G401 (cell line): ENCODE measurements at places on chromosomes 3 and 15.

DNA sequence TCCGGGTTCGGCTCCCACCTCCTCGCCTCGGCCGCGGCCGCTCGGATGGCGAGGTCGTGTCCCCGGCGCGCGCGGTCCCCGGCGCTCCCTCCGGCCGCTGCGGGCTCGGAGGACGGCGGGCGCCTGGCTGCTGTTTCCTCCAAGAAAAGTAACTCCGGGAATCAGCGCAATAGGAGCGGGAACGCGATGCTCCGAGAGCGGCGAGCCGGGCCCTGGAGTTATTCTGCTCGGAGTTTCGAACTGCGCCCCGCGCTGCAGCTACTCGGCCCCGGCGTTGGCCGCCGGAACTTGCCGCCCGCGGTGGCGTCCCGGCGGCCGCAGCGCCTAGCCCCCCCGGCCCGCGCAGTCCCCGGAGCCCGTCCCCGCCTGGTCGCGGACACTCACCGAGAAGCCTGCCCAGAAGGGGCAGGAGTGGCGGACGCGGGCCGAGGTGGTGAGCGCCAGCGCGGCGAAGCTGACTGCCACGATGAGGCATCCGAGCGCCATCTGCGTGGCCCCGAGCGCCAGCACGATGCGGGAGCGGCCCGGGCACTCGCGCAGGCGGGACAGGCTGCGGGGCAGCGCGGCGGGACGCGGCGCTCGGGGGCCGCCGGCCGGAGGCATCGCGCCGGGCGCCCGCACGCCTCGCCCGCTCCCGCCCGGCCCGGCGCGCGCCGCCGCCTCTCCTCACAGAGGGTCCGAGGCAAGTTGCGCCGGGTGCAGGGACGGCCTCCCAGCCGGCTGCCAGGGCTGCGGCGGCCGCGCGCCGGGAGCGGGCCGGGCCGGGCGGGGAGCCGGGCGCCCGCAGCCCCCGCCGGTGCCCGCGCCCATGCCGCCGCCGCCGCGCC is 251.9 kb downstream of the TJP1 start:
- peak; percentile 29 for DNase-seq

DNA sequence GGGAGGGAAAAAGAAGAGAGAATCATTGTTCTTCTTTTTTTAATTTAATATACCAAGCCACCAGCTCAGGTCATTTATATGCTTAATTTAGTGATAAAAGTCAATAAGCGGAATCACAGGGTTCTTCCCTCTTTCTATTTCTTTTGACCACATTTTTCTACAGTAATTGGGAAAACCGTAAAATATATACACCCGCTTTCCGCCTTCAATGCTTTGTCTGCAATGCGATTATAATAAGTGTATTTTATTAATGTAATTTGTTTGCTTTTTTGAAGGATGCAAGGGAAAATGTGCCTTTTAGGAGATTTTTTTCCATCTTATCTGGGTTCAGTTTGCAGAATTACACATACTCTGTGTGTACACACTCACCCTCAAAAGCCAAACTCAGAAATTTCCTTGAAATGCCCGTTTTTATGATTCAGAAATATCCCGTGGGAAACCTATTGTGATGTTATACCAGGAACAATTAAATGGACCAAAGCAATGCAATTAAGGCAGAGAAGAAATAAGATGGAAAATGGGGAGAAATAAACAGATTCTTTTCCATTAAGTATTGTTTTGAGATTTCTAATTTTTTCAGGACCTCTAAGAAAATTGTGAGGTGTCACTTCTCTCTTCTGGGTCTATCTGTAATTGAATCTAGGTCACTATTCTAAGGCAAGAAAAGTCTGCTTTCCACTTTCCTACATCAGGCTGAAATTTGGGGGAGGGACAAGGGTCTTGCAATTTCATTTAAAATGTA is 8.3 kb downstream of the SOX14 start:
- no peak for DNase-seq

DNA sequence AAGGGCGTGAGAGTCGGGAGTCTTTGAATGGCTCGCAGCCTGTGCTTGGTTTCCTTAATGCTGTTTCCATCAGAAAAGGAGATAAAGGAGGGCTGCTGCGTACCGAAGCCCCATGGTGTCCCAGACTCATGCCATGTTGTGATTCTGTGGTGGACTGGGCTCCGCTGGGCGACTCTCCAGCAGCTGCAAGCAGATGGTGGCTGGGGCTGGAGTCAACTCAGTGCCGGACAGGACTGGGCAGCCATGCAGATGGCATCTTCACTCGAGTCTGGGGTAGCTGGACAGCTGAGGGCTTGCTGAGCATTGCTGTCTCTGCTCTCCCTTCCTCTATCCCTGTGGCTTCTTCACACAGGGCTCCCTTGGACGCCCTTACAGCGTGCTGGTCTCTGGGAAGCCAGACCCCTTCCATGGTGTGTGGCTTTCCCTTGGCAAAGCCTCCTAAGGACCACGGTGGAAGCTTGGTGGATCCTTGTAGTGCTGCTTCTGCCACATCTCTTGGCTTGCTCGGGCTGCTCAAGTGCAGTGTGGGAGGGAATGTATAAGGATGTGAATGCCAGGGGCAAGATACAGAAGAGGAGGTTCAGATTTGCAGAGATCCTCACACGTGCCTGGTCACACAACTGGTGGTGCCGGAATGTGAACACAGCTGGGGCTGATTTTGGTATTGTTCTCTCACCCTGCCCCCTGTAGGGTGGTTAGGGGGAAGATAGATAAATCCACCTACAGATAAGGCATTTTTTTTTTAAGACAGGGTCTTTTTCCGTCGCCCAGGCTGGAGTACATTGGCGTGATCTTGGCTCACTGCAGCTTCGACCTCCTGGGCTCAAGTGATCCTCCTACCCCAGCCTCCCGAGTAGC is 9.0 kb downstream of the NIPA1 start:
- no peak for DNase-seq

DNA sequence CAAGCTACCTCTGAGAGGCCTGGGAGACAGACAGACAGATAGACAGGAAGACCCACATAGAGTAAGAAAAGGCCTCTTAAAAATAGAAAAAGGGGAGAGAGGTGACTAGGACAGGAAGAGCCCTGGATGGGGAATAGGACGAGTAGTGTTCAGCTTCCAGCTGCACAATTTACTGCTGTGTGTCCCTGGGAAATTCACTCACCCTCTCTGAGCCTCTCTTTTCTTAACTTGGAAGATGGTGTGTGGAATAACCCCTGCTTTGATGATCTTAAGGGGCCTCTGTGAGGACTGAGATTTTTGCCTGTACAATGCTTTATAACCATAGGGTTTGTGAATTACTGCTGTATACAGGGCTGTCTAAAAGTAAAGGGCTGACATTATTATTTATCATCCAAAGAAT is 37.5 kb downstream of the FEM1B start:
- no peak for DNase-seq

DNA sequence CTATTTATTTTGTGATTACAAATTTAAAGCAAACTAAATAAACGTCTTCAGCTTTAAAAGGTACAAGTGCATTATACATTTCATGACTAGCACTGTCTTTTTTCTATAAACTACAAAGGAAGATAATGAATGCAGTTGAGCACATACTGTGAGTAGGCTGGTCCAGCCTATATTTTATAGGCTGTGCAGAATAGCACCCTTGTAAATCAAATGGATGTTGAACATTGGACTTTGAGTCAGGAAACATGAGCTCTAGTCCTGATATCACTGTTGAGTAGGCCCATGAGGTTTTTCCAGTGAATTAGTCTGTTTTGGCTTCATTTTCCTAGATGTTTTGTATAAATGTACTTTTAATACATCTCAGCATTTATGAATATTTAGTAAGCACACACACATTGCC is 447.3 kb upstream of the KCNMB2 start:
- no peak for DNase-seq

DNA sequence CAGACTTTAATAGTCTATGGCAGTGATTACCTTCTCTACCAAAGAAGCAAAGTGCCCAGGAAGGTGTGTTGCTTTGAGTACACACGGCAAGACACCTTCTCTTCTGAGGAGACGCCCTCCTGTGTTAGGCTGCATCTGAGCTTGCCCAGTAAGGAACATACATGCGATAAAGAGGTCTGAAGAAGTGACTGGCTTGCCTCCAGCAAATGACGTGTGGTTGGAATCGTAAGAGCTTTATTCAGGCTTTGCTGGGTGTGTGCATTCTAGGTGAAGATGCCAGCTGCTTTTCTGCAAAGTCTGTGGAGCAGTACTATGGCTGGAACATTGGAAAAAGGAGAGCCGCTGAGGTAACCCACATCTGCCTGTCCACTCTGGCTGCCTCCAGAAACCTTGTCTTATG is 22.4 kb downstream of the MAP6D1 start:
- DNase-seq = peak; percentile 78

DNA sequence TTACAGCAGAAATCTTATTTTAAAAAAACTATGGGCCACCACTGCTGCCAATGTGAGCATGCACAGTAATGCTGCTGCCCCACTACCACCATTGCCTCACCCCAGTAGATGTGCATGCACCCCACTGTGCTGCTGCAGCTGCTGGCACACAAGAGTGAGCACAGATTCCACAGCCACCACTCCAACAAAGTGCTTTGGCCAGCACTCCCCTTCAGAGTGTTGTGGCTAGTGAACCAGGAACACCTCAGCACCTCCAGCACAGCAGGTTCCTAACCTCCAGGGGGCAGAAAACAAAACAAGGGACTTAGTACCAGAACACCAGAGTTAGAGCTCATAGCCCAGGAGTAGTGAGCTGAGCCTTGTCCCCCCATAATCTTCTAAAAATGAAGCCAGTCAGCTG is 629.6 kb downstream of the PYDC2 start:
- no peak for DNase-seq

- no peak for DNase-seq
These were observed 277.9 kb downstream of the RPLP1 start for GRCh38 chr15:69730281-69731080.

DNA sequence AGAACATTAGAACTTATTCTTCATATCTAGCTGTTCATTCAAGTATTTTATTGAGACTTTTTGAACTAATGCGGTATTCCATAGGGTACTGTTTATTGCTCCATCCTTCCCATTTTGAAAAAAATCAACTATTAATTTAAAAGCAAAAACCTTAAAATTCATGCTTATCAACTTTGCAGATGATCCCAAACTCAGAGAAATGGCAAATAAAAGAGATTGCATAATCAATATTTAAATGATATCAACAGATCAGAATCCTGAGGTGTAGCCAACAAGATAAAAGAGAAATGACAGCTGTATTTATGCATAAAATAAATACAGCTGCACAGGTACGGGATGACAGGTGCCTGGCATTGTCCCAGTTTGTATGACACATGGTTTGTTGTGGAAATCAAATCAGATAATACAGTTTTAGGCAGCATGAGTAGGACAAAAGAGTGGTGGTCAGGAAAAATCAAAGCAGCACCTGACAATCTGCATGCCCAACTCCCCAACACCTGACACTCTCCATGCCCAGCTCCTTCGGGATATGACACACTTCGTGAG is 42.4 kb upstream of the CMTM8 start:
- no peak for DNase-seq

GRCh38 chr3:61922118-61922517 is 360.7 kb downstream of the PTPRG start:
- DNase-seq = no peak

DNA sequence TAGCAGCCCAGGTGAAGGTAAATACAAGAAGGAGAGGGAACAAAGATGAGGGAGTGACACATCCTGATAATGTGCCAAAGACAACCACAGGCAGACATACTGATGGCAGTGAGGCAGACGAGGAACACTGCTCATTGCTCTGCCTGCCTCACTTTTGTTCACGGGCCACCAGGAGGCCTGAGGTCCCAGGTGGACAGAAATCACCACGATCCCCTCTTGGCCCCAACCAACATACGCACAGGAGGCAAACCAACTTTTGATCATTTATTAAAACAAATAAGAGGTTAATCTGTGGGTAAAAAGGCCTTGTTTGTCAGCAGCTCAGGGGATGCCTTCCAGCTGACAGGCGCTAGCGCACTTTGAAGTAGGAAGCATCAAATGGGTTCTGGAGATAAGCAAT is 4.2 kb downstream of the ALG1L2 start:
- no peak for DNase-seq

- no peak for DNase-seq
These were observed 43.7 kb downstream of the MAGI1 start for GRCh38 chr3:65995030-65995429.

- DNase-seq = no peak
These were observed 404.6 kb upstream of the C2CD4B start for GRCh38 chr15:62569460-62570404.

DNA sequence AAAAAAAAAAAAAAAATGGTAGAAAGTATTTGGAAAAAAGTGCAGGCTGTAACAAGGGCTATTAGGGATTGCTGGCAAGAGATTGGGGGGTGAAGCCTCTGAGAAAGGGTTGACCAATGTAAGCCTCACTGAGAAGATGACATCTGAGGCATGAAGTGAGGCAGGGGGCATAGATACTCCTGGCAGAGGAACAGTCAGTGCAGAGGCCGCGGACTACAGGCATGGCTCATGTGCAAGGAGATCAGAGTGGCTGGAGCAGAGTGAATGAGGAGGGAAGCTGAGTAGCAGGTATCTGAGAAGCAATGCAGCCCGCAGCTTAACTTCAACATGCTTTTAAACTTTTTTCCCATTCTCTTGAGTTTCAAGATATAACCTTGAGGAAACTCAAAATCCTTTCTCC is 5.4 kb downstream of the FBXL22 start:
- DNase-seq = no peak

GRCh38 chr15:33194237-33194636 is 277 bp downstream of the FMN1 start:
- DNase-seq = no peak

DNA sequence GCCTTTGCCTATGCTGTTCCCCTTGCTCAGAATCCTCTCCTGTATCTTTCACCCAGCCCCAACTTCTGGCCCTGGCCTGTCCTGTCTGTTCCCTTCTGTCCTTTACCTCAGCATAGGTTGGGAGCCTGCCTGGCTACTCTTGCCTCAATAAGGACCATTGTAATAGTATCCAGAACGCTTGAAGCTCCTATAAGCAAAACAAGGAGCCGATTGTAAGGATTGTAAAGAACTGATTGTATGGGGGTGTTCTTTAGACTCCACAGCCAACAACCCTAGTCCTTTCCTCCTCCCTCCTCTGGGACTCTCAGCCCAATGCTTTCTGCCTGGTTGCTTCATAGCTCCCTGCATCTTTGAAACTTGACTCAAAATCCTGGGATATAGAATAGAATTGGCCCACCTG is 18.7 kb upstream of the RAD54L2 start:
- DNase-seq = no peak

DNA sequence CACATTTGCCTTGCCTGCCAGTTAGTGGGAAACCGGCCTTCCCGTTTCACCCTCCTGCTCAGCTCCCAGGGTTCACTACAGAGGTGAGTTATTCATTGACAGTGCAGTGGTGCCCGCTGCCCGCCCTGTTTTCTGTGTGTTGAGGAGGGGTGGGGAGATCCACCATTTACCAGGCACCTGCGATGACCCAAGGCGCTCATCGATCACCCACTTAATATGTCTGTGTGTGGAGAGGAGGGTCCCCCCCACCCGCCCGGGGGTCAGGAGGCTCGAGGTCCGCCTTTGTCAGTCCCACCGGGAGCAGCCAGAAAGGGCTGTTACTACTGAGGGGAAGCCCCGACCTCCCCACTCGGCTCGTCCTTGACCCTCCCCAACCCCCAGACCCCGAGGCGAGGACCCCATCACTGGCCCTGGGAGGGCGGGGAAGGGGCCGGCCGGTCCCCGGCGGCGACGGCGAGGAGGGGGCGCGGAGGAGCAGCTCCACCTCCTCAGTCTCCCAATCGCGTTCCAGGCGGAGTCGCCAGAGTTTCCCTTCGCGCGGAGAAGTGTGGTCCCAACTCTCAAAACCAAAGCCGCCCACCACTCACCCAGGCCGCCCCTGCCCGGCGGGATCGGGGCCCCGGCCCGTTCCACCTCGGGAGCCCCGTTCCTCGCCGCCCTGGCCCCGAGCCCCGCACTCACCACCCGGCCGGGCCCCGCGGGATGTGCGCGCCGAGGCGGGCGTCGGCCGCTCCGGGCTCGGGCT is 1.1 kb downstream of the PLXNB1 start:
- DNase-seq = peak; percentile 40
